Activated naive CD4-positive, alpha-beta T cell treated with anti-CD3 and anti-CD28 coated beads for 36 hours (primary cell): ENCODE measurements at places on chromosomes 3 and 15.

- DNase-seq = no peak
Measured at GRCh38 chr3:158486200-158486599, 84.8 kb upstream of the MLF1 start.

DNA sequence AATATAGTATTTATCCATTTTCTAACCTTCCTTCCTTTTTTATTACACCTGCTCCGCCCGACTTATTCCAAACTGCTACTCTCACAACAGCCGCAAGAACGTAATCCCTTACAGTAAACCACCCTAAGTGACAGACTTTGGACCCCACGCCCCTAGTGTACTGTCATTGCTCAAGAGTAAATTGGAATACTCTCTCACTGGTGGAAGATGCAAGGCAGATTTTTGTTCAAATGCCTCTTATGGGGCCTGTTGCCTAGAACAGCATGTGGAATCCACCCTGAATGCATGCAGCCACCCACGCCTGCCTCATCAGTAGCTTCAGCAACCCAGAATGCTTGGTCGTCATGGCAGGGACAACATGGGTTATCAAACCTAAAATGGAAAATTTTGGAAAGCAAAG is 226.2 kb upstream of the ST8SIA2 start:
- DNase-seq = no peak

- DNase-seq = no peak
Measured at GRCh38 chr3:94130690-94131089, 67.8 kb downstream of the NSUN3 start.

DNA sequence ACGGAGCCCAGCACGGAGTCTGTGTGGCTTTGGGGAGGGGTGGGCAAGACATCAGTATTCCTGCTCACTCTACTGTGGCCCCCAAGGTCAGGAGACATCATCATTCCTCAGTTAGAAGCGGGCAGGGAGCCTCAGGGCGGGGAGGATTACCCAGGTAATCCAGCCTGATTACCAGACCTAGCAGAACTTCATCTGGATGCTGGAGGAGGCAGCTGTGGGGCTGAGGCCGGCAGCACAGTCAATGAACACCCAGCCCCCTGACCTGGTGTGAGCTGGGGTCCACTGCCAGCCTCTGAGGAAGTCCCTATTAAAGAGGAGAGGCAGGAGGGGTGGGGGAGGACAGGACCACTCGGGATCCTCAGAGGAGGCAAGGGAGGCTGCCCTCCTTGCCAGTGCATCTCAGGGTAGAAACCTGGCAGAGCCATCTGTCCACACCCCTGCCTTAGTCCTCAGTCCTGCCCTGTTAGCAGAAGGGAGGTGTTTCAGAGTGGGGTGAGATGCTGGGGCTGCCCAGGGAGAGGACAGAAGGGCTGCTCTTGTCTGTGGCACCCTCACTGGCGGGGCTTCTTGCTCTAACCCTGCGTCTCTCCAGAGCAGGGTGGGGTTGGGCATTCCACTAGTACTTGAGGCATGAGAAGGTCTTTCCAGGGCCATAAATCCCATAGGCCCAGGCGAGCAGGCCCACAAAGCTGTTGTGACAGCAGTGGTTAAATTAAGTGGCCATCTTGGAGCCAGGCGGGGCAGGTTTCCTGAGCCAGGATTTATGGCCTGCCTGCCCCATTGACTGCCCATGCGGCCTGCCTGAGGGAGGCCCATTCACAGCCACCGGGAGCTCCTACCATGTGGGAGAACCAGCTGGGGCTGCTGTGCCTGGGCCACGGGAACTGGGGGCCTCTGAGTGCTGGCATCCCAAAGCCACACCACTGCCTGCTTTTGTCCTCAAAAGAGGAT is 82.1 kb downstream of the LINGO1 start:
- no peak for DNase-seq

- DNase-seq = no peak
Measured at GRCh38 chr3:9669720-9670432, 20.6 kb downstream of the MTMR14 start.

- DNase-seq = no peak
Measured at GRCh38 chr3:148126956-148127355, 570.7 kb upstream of the AGTR1 start.

DNA sequence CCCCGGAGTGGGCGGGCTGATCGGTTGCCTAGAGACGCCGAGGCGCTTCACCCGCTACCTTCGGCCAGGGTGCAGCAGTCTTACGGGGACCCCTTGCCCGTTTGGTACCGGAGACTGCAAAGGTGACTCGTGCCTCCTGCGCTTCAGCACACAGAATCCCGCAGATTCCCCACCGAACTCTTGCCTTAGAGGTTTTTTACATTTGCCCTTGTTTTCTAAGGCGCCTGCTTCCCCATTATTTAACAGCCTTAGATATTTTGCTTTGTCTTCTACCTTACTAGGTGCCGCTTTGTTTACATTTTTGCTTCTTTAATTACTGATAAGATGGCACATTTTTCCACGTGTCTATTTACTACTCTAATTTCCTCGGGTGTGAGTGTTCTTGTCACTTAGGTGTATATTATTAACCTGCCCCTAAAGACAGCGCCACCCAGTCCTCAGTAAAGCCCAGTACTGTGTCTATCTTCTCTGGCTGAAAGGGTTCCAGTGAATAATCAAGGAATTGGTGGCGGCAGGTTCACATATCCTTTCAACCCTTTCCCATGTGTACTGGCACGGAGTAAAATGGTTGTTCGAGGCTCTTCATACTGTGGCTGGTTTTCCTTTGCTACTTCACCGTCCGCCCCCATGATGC is 573 bp upstream of the CEP152 start:
- peak; percentile 5 for DNase-seq

GRCh38 chr15:81280696-81281455 is 43.1 kb downstream of the STARD5 start:
- peak; percentile 3 for DNase-seq

DNA sequence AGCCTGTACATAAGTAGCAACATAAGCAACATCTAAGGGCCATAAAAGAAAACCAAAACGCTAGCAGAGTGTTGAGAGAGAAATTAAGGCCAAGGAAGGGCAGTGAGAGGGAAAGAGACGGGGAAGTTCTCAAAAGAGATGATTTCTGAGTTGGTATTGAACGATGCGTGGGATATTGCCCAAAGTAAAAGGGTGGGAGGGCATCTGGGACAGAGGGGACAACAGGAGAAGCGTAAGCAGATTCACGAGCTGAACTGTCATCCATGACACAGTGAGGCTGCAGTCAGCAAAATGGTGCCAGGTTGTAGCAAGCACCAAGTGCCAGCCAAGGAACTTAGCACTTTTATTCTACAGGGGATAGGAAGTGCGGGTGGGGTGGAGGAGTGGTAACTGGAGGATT is 11.8 kb downstream of the NCEH1 start:
- no peak for DNase-seq

GRCh38 chr3:57031631-57032541 is 28.6 kb upstream of the SPATA12 start:
- no peak for DNase-seq

DNA sequence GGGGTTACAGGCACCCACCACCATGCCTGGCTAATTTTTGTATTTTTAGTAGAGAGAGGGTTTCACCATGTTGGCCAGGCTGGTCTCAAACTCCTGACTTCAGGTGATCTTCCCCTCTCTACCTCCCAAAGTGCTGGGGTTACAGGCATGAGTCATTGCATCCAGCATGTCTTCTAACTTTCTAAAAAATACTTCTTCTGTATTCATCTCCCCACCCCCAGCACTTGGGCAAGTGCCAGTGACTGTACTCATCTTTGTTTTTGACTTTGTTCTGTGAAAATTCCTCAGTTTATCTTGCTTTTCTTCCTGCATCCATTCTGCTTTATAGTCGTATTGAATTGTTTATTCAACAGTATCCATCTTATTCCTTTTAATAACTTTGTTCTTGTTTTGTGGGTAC is 47.6 kb downstream of the ARIH1 start:
- DNase-seq = peak; percentile 32

GRCh38 chr3:45874677-45875346 is 11.5 kb upstream of the CCR9 start:
- no peak for DNase-seq

DNA sequence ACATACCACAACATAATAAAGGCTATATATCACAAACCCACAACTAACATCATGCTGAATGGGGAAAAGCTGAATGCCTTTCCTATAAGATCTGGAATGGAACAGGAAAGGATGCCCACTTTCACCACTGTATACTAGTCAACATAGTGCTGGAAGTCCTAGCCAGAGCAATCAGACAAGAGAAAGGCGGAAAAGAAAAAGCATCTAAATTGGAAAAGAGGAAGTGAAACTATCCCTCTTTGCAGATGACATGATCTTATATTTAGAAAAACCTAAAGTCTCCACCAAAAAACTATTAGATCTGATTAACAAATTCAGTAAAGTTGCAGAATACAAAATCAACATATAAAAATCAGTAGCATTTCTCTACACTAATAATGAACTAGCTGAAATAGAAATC is 14.6 kb upstream of the PIK3CA start:
- DNase-seq = no peak

DNA sequence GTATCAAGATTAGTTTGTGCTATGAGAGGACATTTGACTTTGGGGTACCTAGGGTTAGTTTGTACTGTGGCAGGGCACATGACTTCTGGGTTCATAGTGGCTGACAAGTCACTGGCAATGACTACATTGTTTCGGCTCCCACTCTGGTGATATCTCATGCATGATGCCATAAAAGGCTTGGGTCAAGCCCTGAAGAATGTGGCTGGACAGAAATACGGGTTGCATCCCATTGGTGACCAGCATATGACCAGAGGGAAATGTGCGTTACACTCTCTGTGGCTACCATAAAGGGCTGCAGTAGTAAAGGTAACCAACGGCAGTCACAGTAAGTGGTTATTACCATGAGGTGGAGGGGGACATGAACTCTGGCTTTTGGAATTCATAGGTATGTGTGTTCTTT is 18.4 kb downstream of the THOC7 start:
- no peak for DNase-seq

DNA sequence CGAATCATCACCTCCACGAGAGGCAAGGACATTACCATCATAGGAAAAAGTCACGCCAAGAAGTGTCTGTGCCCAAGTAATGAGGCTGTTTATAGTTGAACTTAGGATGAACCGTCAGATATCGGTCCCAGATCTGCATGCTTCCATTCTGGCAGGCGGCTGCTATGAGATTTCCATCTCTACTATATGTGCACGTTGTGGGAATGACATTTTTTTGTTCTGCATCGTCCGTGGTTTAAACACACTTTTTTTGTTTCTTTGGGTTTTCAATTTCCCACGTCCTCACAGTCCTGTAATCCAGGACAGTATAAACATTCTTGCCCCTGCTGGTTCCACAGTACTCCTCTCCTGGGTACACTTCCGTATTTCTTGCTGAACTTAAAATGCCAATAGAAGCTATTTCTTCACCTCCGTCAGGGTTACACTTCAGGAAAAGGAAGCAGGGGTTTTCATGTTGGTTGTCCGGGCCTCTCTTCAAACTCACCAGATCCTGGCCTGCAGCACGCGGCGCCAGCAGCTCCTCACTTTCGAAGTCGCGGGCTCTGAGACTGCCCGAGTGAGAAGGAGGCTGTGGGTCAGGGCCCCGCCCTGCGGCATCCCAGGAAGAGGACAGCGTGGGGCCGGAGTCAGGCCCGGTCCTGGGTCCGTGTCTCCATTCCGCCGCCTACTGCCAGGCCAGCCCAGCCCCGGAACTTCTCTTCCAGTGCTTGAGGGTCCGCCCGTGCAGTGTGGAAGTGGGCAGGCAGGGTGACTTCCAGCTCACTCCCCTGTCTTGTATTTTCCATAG is 9.8 kb upstream of the TM4SF4 start:
- no peak for DNase-seq

GRCh38 chr3:11582191-11582968 is 61.3 kb downstream of the VGLL4 start:
- peak; percentile 51 for DNase-seq

DNA sequence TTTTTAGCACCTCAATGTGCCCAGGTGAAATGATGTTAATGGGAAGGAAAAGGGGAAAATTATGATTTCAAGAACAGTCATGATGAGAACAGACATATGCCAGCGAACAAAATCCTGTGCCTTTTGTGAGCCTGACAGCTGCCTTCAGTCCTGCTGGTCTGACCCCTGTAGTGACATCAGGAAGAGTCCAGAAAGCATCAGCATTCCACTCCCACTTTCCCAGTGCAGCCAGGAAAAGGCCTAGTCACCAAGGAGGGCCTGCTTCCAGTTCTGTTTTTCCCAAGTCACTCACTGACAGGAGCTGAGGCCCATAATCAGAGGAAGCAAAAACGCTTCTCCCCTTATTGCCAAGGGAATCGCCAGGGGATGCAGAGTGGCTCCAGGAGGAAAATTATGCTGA is 218.4 kb downstream of the ABHD5 start:
- no peak for DNase-seq

DNA sequence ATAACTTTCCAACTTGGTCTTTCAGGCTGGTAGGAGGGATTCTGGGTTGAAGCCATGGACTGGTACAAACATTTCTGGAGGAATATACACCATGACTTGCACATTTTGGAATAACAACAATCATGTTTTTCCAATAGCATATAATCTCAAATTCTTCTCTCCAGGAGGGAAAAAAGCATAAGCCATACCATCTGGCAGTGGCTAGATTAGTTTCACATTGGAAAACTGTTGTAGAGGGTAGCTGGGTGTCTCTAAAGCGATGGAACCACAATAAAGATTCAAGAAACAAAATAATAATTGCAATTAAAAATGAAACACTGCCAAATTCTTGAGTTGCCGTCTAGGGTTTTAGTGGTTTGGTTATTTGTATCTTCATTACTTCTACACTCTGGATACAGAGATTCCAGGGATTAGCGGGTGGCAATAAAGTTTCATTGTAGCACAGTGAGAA is 278.5 kb upstream of the RASGRP1 start:
- no peak for DNase-seq

- DNase-seq = no peak
Measured at GRCh38 chr3:42140665-42141203, 49.6 kb downstream of the TRAK1 start.

DNA sequence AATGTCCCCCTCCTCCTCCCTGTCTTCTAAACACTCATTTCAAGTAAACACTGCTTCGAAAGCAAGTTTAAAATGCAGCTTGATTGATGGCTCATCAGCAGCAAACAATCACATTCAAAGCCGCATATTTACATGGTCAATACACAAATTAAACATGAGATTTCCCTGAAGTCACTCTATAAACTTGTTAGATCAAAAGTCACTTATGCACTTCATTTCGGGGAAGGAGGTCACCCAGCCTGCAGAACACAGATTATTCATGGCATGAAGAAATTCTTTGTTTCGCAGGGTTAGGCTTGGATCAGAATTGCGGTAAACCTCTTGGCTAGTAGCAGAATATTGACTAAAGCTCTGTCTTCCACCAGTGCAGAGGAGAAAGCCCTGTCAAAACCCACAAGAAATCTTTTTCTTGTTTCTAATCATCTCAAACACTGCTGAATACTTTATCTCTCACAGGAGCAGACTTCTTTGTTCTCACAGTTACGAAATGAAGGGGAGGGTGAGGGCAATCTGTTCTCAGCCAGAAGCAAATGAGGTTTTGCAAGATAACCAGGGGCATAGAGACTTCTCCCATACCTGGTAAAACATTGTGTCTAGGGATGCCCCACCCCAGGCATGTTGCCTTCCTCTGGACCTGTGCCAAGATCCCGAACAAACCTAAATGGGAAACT is 133.3 kb upstream of the CHL1 start:
- DNase-seq = no peak
